ENCODE measurements at places on chromosomes 6 and 20.

DNA sequence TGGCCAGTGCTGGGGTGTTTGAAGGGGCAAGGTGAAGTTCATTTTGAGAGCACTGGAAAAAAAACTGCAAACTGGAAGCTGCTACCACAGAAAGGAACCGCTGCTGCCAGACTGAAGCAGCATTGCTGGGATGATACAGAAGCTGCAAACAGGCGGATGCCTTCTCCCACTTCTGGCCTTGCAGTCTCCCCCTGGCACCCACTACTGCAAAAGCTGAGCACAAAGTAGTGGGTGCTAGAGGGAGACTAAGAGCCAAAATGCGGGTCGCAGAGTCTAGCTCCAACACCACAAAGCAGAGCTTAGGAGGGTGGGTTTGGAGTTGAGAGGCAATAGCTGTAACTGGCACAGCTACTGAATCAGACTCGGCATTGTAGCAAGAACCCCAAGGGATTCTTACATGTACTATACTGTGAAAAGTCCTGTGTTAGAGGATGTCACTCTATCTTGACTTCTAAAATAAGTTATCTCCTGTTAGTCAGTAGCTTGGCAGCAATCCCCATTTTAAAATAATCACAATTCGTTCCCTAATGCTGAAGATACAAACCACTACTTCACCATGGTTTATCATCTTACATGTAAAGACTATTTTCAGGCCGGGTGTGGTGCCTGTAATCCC lies 44.0 kb upstream of the COL21A1 start:
- no peak for DNase-seq

DNA sequence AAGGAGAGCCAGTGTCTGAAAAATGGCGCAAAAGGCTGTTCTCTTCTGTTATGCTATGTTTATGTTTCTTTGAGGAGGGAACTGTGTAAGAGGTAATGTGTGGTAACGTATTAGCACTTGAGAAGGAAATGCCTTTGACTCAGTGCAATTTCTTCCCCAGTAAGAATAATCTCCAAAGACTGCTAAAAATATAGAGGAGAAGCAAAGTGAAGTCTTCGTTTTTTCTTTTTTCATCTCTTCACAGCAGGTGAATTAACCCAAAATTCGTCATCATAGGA lies 47.1 kb upstream of the IFNGR1 start:
- no peak for DNase-seq

DNA sequence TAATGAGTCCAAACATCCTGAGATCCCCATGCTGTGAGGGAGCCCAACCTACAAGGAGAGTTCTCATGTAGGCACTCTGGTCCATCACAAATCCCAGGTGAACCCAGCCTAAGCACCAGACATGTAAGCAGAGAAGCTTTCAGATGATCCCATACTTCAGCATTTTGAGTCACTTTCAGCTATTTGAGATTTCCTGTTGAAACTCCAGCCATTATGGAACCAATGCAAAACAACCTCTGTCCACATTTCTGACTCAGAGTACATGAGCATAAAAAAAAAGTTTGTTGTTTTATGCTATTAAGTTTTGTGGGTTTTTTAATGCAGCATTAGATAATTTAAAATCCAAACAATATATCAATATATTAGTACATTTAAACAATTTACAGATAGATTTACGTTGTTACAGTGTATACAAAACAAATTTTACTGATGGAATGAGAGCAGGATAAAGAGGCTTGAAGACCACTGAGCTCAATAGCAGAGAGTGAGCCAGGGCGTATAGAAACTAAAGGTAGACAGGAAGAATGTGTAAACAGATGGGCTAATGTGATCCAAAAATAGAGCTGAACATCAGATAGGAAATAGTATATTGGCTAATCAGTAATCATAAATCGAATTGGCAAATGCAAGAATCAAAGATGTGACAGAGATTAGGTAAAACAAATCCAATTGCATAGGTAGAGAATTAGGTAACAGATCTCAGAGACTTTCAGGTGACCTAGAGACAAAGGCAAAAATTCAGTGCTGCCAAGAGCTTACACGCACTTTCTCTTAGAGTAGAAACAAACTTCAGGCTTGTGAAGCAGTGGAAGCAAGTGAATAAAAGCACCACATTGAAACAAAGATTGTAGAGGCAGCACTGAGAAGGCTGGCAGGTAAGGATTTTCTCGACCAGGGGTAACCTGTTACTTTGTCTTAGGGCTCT lies 36.2 kb upstream of the PLCB1 start:
- DNase-seq, result no peak

DNA sequence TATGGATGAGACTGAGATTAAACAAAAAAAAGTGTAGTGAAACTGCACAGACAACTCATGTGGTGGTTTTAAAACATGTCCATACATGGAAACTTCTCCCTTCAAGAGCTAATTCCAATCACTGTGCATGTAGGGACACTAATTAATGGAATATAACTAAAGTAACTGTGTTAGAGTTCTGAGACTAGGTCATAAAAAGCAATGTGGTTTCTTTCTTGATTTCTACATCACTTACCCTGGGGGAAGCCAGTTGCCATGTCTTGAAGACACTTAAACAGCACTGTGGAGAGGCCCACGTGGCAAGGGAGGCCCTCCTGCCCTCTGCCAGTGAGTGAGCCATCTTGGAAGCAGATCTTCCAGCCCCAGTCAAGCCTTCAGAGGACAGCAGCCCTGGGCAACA lies 118.2 kb upstream of the DST start:
- no peak for DNase-seq

- DNase-seq, result peak; percentile 61
Measured at GRCh38 chr20:11585752-11586352, 331.8 kb upstream of the BTBD3 start.

- DNase-seq, result no peak
Measured at GRCh38 chr6:93373445-93373844, 45.9 kb downstream of the EPHA7 start.

DNA sequence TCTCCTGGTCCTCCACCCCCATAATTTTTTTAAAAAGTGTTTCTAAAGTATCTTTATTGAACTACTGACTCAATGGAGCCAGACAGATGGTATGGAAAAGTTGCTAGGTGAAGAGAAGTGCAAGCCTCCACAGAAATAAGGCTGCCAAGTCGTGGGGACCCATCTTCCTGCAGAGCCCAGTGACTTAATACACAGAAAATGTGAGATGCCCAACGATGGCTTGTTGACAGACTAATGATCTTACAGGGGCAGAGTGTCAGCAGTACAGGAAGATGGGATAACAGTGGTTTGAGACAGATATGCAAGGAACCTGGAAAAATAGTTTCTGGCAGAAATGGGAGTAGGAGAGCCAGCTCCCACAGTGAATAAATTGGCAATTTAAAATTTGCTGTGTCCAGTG lies 43.3 kb downstream of the FYN start:
- no peak for DNase-seq

- peak; percentile 66 for DNase-seq
Measured at GRCh38 chr6:34696189-34696738, 303 bp downstream of the ILRUN start.
